ENCODE measurements at places on chromosomes 2 and 18. TPM values are rescaled to one million over a fixed set of nuclear protein-coding genes. Genes with fewer than 3 reads are reported as not detected.

GRCh38 chr2:9335322-9335832 lies 88.0 kb downstream of the ITGB1BP1 start:
- H3K27me3 ChIP-seq: no peaks in the 10 kb centered on the region
- no peak overlapping the region for H3K4me3 ChIP-seq
- no peak for DNase-seq
- H3K36me3 ChIP-seq: no peaks in the 10 kb centered on the region
- H3K27ac ChIP-seq: no peak overlapping the region
- H3K4me1 ChIP-seq: peaks cover 8% of the 10 kb centered on the region

- H3K36me3 ChIP-seq: no peaks in the 10 kb centered on the region
- DNase-seq: no peak
- H3K4me3 ChIP-seq: no peak overlapping the region
Measured at GRCh38 chr2:170221317-170222288, 43.7 kb downstream of the MYO3B start.

DNA sequence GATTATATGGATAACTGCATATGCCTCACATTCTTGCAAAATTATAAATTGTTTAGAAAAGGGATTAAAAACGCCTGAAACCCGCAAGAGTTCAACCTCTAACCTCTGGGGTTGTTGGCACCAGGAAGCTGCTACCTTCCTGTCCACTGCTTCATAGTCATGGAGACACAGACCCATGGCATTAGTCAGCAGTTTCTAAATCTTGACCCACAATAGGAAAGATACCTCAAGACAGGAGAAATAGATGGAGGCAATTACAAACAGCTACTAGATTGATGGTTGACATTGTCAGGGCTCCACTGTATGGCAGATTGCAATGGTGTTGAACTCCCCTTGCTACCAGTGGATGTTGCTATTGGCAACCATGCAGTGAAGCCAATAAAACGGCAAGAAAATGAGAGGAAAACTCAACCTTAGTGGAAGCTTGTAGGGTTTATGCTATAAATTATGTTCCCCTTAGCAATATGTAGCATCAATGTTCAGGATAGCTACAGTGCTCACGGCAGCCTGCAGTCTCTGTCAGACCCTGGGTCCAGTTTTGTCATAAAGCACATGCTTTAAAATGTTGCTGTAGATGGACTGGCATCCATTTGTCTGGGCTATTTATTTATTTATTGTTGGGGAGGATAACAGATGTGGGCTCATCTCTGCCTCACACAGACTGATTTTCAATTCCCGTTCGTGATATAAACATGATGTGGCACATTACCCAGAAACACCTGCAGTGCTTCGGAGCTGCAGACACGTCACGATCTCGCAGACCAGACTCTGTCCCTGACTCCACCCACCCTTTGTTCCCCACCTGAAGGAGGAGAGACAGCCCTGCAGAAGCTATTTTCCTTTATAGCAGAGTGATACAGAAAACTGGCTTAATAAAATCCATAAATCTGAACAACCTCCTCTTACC lies 233.4 kb downstream of the AGPS start:
- H3K36me3 ChIP-seq: no peaks in the 10 kb centered on the region
- H3K27ac ChIP-seq: no peak overlapping the region
- no peak overlapping the region for H3K4me3 ChIP-seq

GRCh38 chr2:21656330-21657075 lies 532.7 kb downstream of the TDRD15 start:
- no peaks in the 10 kb centered on the region for H3K27me3 ChIP-seq
- no peak overlapping the region for H3K27ac ChIP-seq
- no peak overlapping the region for H3K4me3 ChIP-seq
- no peak for DNase-seq
- no peaks in the 10 kb centered on the region for H3K36me3 ChIP-seq

DNA sequence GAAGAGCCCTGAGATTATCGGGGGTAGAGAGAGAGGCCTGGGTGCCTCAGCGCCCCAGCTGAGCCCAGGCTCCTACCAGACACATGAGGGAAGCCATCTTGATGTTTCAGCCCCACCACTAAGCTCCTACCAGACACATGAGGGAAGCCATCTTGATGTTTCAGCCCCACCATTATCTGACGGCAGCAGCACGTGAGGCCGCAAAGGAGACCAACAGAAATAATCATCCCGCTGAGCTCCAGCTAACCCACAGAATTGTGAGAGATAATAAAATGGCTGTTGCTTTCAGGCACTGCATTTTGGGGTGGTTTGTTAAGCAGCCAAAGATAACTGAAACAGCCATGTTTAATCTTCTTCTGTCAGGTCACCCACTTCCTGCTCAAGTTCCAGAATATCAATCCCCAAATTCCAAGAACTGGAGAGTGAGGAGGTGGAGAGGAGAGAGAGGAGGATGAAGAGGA lies 29.3 kb upstream of the SOS1 start:
- no peaks in the 10 kb centered on the region for H3K4me1 ChIP-seq
- no peak for DNase-seq
- H3K27me3 ChIP-seq: no peaks in the 10 kb centered on the region
- H3K4me3 ChIP-seq: no peak overlapping the region

GRCh38 chr2:47639467-47639866 lies 143.5 kb upstream of the MSH6 start:
- no peaks in the 10 kb centered on the region for H3K4me1 ChIP-seq
- no peak for DNase-seq
- no peak overlapping the region for H3K27ac ChIP-seq
- no peaks in the 10 kb centered on the region for H3K27me3 ChIP-seq

- H3K27ac ChIP-seq: no peak overlapping the region
- no peaks in the 10 kb centered on the region for H3K4me1 ChIP-seq
- no peak overlapping the region for H3K4me3 ChIP-seq
- H3K27me3 ChIP-seq: no peaks in the 10 kb centered on the region
- H3K36me3 ChIP-seq: no peaks in the 10 kb centered on the region
Measured at GRCh38 chr2:65045651-65046050, 10.6 kb upstream of the CEP68 start.

GRCh38 chr2:115199966-115200365 lies 757.5 kb downstream of the DPP10 start:
- H3K36me3 ChIP-seq: no peaks in the 10 kb centered on the region
- no peak for DNase-seq
- no peak overlapping the region for H3K27ac ChIP-seq

DNA sequence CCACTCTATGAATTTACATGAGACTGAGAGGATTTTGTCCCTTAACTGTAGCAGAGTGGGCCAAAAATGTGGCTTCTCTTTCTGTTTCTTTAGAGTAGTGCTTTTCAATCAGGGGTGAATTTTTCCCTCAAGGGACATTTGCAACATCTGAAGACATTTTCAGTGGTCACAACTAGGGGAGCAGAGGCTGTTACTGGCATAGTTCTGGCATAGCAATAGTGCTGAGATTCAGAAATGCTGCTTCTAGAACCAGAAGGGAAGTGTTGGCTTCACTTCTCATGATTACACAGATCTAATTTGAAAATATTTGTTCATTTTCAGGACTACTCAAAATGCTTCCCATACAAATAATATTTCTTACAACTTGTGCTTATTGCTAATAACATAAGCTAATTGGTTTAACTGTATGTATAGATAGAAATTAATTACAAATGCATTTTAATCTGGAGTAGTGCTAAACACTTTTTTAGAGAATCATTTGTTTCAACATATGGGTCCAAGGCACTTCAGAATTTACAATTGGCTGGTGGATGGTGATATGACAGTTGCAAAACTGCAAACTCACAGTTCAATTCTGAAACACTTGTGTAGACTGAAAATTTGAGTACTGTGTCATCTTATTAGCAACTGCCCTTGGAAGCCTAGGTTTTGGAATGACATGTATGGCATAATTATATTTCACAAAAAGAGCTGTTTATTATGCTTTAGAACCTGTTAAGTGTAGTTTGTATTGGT lies 526.7 kb downstream of the THSD7B start:
- no peak overlapping the region for H3K4me3 ChIP-seq
- no peak overlapping the region for H3K27ac ChIP-seq
- no peak for DNase-seq
- no peaks in the 10 kb centered on the region for H3K36me3 ChIP-seq
- H3K4me1 ChIP-seq: no peaks in the 10 kb centered on the region

GRCh38 chr2:30932870-30933269 lies 125.6 kb upstream of the CAPN13 start:
- H3K36me3 ChIP-seq: no peaks in the 10 kb centered on the region
- H3K27me3 ChIP-seq: no peaks in the 10 kb centered on the region
- no peak overlapping the region for H3K4me3 ChIP-seq
- no peak overlapping the region for H3K27ac ChIP-seq
- H3K4me1 ChIP-seq: peaks cover 5% of the 10 kb centered on the region

DNA sequence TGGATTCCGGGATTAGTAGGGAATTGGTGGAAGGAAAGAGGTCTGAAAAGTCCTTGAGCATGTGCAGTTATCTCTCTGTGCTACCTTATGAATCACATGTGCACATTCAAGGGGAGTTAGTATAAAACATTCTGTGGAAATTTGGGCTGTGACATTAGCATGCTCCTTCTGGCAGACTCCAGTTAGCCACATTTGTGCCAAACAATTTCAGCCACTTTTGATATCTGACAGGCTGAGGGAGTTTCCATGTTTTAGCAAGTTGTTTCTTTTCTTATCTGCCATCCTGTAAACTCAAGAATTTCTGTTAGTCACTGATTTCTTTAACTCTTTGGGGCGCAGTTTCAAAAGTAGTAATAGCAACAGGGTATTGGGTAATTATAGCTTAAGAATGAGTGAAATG lies 28.3 kb upstream of the GYPC start:
- no peak for DNase-seq
- H3K27me3 ChIP-seq: peaks cover 6% of the 10 kb centered on the region
- no peak overlapping the region for H3K4me3 ChIP-seq
- H3K36me3 ChIP-seq: no peaks in the 10 kb centered on the region
- H3K27ac ChIP-seq: no peak overlapping the region

DNA sequence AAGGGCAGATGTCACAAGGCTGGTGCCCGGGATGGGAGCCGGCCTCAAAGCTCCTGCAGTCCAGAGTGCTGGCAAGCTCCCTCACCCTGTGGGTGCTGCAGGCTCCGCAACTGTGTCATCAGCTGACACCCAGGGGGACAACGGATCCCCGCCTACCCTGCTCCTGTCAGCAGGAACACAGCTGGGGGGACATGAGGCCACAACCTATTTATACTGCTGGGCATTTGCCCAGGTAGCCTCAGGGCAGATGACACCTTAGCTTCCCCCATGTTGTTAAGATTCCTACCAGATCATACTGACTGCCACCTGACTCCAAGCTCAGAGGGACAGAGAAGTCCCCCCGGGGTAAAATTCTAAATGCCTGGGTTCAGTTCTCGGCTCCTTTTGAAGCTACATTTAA lies 1.2 kb downstream of the ANKRD23 start:
- DNase-seq: no peak
- H3K4me1 ChIP-seq: peaks cover 27% of the 10 kb centered on the region
- H3K27me3 ChIP-seq: no peaks in the 10 kb centered on the region
- no peak overlapping the region for H3K27ac ChIP-seq
- H3K36me3 ChIP-seq: peaks cover 6% of the 10 kb centered on the region

DNA sequence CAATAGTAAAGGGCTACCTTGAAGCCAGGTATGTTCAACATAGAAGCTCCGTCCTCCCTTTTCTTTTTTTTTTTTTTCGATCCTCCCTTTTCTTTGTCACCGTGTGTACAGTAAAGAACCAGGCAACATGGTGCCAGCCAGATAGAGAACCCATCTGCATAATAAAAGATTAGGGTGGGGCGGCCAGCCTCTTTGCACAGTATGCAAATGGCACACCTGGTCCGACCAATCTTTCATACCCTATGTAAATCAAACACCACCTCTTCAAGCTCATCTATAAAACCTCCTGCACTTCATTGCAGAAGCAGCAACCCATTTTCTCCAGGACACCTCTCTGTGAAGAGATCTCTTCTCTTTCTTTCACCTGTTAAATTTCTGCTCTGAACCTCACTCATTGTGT lies 7.3 kb upstream of the WDR33 start:
- no peak for DNase-seq
- H3K4me1 ChIP-seq: no peaks in the 10 kb centered on the region
- H3K27ac ChIP-seq: no peak overlapping the region
- H3K4me3 ChIP-seq: no peak overlapping the region
- H3K27me3 ChIP-seq: no peaks in the 10 kb centered on the region

DNA sequence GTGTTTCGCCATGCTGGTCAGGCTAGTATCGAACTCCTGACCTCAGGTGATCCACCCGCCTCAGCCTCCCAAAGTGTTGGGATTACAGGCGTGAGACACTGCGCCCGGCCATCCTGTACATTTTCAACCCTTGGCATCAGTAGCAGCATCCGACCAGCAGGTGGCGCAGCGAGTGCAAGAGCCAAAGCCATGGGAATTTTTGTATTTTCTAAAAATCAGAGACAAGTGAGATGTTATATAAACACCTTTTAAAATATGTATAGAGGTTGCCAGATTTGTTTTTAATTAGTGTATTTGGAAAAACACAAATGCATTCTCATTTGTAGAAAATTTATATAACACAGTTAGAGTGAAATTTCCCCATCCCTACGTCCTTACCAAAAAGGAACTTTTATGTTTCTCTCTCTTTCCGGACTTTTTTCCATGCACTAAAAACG lies 36.8 kb downstream of the MOGAT1 start:
- peaks cover 5% of the 10 kb centered on the region for H3K27me3 ChIP-seq
- H3K4me1 ChIP-seq: peaks cover 9% of the 10 kb centered on the region
- H3K36me3 ChIP-seq: no peaks in the 10 kb centered on the region

- H3K27me3 ChIP-seq: no peaks in the 10 kb centered on the region
- H3K4me1 ChIP-seq: no peaks in the 10 kb centered on the region
- no peak overlapping the region for H3K4me3 ChIP-seq
- no peak overlapping the region for H3K27ac ChIP-seq
- no peak for DNase-seq
Measured at GRCh38 chr2:205352593-205352992, 329.7 kb upstream of the NRP2 start.

DNA sequence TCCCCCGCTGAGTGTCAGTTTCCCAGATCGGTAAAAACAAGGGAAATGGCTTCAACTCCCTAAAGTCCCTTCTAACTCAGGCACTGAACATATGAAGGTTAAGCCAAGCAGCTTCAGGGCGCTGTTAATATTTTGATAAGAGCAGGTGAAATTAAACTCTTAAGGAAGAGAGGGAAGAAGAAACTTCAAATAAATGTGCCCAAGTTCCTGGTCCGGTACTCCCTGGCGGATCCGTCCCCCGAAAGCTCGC lies 564 bp downstream of the TRABD2A start:
- peaks cover 29% of the 10 kb centered on the region for H3K4me1 ChIP-seq
- no peak for DNase-seq
- peak overlapping the region; percentile 53 for H3K4me3 ChIP-seq
- no peaks in the 10 kb centered on the region for H3K36me3 ChIP-seq

- no peak overlapping the region for H3K4me3 ChIP-seq
- H3K4me1 ChIP-seq: no peaks in the 10 kb centered on the region
- H3K27ac ChIP-seq: no peak overlapping the region
- DNase-seq: no peak
- H3K27me3 ChIP-seq: no peaks in the 10 kb centered on the region
- no peaks in the 10 kb centered on the region for H3K36me3 ChIP-seq
Measured at GRCh38 chr2:39728941-39729351, 50.1 kb downstream of the THUMPD2 start.

Gene PSMA8
- not detected for total RNA-seq

Gene EFR3B
- total RNA-seq: not detected

Gene CFC1
- not detected for total RNA-seq

Gene EMILIN1
- total RNA-seq: 0.31 TPM

Gene CHRNA1
- 0.23 TPM for total RNA-seq

Gene FABP1
- total RNA-seq: not detected

Gene REL
- total RNA-seq: 128 TPM

Gene ZAP70
- 883 TPM for total RNA-seq

Gene CCDC148
- not detected for total RNA-seq

Gene SLC30A3
- not detected for total RNA-seq

Gene SCYGR1
- not detected for total RNA-seq

All from natural killer cell (primary cell).